ENCODE measurements at places on chromosomes 4 and X. TPM values are rescaled to one million over a fixed set of nuclear protein-coding genes. Genes with fewer than 3 reads are reported as not detected.

- no peak for DNase-seq
Observed at GRCh38 chr4:112818594-112818965, 181.6 kb downstream of the LARP7 start.

DNA sequence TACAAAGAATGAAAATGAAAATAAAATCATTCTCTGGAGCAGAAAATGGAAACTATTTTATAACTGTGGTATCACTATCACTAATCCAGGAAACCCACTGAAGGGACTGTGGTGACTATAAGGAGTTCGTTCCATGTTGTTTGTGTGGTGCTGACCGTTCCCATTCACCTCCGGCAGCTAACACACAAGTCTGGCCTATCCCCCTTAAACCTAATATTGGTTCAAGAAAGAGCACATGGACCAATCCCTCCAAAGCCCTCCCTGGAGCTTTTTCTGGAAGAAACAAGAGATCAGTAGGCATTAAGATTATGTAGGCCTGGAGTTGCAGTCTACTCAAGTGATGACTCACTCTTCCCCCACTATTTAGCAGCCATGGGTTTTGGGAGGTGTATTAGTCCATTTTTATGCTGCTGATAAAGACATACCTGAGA is 25.9 kb upstream of the FAM241A start:
- peak; percentile 12 for DNase-seq

Gene TMEM150C
- not detected for total RNA-seq

DNA sequence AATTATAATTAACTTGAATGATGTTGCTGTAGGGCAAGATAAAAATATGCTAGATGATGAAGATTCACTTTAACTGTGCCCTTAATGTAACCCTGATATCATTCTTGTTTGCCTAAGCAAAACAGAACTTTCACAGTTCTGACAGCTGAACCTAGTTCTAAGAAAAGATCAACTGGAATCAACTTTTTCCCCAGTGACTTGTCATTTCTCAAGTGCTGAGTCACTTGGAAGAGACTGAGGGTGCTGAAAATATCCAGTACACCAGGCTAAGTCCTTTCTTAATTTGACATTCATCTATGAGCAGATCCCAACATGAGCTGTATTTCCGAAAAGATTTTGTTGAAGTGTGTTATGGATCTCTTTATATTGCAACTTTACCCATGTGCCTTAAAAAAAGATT is 140.4 kb downstream of the MID1IP1 start:
- no peak for DNase-seq

DNA sequence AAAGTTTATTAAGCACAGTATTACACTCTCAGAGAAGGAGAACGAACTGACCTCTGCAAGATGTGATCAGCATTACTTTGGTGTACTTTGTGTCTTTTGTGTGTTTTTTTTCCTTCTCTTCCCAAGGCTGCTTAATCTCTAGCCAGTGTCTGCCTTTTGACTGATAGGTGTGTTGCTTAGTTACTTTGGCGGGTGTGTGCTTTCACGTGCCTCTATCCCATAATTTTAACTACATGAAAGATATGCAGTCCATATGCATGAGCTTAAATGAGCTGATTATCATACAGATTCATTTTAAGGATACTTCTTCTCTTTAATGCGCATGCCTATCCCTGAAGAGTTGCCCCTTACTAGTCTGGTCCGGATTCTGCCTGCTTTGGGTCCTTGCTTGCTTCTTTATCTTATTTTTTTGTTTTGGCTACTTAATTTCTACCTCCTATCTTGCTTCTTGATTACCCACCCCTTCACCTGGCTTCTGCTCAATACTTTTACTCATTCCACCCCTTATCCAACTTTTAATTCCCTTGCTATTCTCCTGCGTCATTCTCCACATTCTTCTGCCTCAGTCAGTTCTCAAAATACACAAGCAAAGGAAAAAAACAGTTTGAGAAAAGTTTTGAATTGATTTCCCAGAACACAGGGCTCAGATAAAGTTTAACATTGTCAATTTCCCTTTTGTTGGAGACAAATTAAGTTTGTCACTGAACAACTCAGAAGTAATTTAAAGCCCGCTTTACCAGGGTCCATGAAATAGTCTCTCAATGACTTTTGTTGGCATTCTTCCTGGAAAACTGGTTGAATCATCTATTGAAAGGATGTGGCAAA is 182.0 kb downstream of the TENT5D start:
- no peak for DNase-seq
